ENCODE measurements at places on chromosomes 7 and 10.

GRCh38 chr10:70477661-70478162 lies 855 bp upstream of the PALD1 start:
- DNase-seq, result no peak

- DNase-seq, result no peak
Observed at GRCh38 chr7:69208276-69208675, 390.0 kb upstream of the AUTS2 start.

DNA sequence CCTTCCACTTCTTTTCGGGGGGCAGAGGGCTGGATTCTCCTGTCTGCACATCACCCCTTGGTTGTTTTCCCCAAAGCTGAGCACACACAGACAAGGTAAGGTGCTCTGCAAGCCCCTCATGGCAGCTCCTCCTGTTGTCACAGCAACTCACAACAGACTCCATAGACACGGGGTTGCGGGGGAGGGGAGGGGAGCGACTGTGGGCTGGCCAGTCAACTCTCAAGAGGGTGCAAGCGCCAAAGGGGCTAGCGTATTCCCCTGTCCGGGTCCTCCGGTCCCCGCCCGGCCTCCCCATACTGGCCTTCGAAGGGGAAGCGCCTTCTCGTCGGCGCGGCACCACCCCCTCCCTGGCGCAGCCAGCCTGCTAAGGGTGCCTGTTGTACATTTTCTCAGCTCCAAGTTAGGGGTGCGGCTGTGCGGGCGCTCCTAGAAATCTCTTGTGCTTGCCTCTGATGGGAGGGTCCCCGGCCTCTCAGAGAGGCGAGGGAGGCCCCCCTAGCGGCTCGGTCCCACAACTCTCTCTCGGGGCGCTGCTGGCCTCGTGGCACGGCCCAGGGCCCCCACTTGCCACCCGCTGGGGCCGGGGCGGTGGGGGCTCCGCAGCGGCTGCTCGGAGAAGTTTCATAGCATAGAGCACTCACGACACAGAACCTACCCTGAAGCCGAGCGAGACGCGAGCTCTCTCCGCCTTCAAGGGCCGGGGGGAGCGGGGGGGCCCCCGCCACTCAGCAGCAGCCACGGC lies 498 bp downstream of the RHOBTB1 start:
- DNase-seq, result peak; percentile 35

DNA sequence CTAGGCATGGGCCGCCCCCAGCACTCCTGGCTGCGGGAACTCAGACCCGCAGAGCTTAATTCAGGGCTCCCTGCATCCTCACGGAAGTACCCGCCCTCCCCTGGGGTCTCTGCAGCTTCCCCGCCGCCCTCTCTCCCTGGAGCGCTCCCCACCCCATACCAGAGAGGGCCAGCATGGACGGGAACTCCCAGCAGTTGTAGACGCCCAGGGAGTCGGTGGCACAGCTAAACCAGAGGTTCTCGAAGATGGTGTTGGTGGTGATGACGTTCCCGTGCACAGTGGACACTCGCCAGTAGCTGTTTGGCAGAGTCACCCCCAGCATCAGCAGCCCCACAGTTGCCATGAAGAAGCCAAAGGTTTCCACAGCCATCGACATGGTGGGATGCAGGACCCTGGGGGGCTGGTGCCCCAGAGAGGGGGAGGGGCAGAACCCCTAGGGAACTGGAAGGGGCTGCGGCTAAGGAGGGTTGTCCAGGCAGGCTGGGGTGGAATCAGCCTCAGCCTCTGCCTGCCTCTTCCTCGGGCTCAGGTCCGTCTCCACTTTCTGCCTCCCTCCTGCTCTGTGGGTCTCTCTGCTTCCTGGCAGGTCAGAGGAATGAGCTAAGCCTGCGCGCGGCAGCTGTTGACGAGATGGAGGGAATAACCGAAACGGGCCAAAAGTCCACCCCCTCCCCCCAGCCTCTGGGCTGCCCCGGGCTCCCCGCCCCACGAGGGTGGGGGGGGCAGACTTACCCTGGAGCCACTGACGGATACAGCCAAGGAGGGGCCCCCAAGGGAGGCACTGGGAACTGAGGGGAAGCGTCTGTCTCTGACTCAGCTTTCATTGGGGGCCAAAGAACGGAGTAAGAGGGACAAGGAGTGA lies at the start of gene CLDN15:
Gene CLDN15 (minus strand): TSS at position 597 of the 862 bp plus-strand sequence. CDS start 221 bp downstream, at position 376.
- no peak for DNase-seq

DNA sequence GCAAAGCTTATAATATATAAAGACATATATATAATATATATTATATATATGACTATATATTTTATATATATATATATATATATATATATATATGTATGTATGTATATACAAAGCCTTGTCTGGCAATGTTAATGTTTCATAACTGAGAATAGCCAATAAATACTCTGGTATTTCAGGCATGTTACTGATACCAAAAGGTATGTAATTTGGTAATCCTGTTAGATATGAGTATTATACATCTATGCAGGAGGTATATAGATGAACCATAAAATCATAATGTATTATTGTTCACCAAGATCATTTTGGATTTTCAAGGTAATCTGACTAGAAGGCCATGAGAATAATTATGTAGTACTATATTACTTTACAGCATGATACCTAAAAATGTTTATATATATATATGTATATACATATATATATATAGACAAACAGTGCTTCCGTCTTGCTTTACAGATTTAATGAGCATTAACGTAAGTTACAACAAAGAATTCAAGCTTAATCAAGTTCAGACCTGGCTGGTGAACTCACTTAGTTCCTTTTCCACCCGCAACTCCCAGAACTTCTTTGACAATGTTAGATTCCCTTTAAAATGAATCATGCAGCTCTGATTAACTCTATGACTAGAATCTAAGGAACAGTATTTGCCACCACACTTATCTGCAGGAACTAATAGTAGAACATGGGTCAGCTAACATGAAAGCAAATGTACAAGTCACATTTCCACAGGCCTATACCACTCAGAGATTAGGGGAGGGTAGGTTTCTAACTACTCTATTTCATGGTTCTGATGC lies 82.7 kb downstream of the SLC25A13 start:
- no peak for DNase-seq

GRCh38 chr7:137850972-137851945 lies 4.5 kb upstream of the DGKI start:
- no peak for DNase-seq

- no peak for DNase-seq
Observed at GRCh38 chr10:62071846-62072281, 170.4 kb downstream of the ARID5B start.

- DNase-seq, result peak; percentile 57
Observed at GRCh38 chr7:114081606-114082425, 163.0 kb upstream of the PPP1R3A start.

DNA sequence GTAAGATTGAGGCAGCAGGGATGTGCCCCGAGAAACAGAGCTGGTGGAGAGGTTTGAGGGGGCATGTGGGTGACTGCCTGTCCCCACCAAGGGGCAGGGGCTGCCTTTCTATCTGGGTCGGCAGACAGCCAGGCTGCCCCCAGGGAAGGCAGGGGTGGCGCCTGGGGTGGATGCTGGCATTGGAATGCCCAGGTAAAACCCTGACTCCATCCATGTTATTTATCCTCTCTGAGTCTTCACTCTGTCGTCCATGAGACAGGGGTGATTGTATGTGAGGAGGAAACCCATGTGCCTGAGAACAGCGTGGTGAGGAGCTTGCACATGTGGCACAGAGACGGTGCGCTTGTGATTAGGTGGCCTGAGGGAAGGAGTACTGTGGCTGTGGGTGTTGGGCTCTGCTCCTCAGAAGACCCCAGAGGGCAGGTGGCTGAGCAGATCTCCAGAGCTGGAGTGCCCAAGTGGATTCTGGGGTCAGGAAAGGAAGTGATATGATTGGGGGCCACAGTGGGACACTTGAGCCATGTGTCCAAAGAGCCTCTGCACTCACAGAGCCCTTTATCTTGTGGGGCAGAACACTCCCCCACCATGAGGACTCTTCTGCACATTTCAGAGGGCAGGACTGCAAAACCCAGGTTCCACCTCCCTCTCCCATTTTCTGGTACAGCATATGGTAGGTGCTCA lies 100.4 kb upstream of the RET start:
- no peak for DNase-seq

GRCh38 chr10:113517901-113518260 lies 35.0 kb upstream of the HABP2 start:
- no peak for DNase-seq

- peak; percentile 28 for DNase-seq
Observed at GRCh38 chr7:92448205-92448747, 994 bp downstream of the GATAD1 start.

GRCh38 chr7:108143658-108144420 lies 13.7 kb upstream of the LAMB4 start:
- no peak for DNase-seq

DNA sequence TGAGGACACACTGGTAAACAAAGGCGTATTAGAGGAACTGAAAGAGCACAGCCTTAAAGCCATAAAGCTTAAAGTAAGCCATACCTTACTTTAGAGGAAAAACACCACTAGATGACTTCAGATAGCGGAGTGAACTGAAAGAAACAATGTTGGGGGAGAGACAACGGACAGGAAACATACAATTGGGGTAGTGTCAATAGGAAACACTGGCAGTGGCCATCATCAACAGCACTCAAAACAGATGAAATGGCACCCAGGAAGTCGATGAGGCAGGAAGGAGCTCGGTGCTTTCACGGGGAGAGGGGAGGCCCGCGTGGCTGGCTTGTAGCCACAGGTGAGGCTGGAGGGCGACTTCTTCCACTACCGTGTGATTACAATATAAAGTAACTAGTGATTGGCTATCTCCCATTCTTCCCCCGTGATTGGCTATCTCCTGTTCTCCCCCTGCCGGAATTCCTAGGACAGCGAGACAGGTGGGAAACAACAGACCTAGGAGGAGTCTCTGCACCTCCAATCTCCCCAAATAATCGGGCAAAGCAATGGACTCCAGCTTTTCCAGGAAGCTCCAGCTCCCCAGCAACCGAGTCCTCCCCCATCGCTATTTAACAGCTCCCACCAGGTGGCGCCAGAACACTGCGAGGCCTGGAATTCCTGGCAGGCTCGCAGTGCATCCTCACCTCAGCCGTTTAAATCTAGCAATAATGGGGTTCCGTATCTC lies 2.4 kb upstream of the TAS2R38 start:
- DNase-seq, result peak; percentile 55

- DNase-seq, result no peak
Observed at GRCh38 chr10:24935504-24936292, 16.7 kb downstream of the PRTFDC1 start.

DNA sequence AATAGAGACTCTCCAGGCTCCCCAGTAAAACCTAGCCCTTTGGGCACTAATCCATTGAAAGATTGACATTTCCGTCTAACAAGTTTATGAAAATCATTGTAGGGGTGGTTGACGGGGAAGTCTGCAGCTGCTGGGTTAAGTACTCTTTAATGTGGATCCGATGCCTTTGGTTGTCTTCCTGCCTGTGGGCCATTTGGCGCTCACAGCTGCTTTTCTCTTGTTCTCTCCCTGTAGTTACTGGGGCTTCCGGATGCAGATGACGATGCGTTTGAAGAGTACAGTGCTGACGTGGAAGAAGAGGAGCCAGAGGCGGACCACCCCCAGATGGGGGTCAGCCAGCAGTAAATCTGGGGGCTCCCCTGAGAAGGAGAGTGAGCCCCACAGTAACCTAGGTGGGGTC lies 22.4 kb downstream of the MTURN start:
- no peak for DNase-seq

GRCh38 chr7:42198296-42198695 lies 38.7 kb downstream of the GLI3 start:
- DNase-seq, result no peak

DNA sequence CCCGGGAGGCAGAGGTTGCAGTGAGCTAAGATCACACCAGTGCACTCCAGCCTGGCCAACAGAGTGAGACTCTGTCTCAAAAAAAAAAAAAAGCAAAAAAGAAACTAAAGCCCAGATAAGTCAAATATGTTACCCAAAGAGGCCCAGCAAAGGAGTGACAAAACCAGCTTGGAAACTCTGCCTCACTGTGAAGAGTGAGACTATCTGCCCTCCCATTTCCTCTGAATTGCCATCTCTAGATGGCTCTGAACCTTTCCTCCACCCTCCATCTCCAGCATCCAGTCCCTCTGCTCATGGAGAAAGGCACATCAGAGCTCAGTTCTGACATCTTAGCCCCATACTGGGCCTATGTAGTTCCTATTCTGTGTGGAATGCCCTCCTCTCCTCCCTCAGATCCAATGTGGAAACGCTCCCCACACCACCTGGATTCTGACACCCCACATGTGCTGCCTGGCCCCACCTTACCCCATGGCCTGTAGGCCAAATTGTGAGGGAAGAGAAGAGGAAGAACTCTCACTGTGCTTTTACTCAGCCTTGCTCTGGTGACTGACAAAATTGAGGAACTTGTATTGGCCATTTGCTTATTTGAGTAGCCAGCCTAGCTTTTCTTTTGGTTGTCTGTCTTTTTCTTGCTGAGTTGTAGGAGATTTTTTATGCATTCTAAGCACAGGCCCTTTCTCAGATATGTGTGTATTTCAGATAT lies 18.0 kb upstream of the NUDCD3 start:
- DNase-seq, result no peak

- DNase-seq, result no peak
Observed at GRCh38 chr7:986766-987751, 4.1 kb downstream of the CYP2W1 start.

GRCh38 chr10:70958396-70958795 lies 70.0 kb upstream of the PCBD1 start:
- DNase-seq, result no peak

DNA sequence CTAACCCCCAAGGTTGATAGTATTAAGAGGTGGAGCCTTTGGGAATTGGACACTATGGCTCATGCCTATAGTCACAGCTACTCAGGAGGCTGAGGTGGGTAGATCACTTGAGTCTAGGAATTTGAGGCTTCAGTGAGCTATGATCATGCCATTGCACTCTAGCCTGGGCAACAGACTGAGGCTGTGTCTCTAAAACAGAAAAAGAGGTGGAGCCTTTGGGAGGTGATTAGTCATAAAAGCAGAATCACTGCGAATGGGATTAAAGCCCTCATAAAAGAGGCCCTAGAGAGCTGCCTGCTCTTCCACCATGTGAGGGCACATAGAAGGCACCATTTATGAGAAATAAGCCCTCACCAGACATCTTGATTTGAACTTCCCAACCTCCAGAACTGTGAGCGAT lies 81.9 kb downstream of the SKAP2 start:
- DNase-seq, result no peak

DNA sequence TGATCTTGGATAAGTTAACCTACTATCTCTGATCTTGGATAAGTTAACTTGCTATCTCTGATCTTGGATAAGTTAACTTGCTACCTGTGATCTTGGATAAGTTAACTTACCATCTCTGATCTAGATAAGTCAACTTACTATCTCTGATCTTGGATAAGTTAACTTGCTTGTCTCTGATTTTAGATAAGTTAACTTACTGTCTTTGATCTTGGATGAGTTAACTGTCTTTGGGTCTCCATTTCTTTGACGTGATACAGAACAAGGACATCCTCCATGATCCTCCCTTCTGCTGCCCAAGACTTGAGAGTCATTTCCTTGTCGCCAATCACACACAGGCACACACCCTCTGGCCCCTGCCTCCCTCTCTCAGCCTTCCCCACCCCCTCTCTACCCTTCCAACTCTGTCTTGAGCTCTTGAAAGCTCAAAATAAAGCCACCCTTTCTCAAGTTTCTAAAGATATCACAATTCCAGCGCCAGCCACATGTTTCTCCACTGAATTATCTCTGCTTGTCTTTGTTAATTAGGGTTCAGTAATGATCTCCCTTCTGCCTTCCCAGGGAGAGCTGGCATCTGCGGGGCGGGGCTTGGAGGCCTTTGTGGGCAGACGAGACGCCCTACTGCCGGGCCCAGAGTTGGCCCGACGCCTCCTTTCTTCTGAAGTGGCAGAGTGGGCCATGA lies 85.1 kb upstream of the GTF2I start:
- DNase-seq, result no peak
